HS-5 (cell line): ENCODE measurements at places on chromosomes 5 and 9.

DNA sequence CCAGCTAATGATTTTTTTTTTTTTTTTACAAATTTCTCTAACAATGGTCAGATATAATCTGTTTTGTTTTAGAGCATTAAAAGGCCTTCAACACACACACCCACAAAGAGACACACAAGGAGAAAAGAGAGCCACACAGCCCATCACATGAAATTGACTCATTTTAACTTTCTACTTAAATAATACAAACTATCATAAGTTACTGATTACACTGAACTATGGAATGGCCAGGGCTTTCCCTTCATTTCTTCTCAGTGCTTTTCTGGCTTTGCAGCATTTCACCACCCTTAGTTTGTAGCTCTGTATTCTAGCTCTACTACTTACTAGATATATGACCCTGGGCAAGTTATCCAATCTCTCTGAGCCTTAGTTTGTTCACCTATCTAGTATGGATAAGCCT lies 13.2 kb downstream of the REEP5 start:
- no peak for DNase-seq

- DNase-seq = no peak
These were observed 7.5 kb downstream of the ZNF366 start for GRCh38 chr5:72499730-72500129.

- no peak for DNase-seq
These were observed 1.4 kb downstream of the SLC36A2 start for GRCh38 chr5:151345808-151346478.

- DNase-seq = no peak
These were observed 59.5 kb downstream of the MUSK start for GRCh38 chr9:110728058-110728457.

DNA sequence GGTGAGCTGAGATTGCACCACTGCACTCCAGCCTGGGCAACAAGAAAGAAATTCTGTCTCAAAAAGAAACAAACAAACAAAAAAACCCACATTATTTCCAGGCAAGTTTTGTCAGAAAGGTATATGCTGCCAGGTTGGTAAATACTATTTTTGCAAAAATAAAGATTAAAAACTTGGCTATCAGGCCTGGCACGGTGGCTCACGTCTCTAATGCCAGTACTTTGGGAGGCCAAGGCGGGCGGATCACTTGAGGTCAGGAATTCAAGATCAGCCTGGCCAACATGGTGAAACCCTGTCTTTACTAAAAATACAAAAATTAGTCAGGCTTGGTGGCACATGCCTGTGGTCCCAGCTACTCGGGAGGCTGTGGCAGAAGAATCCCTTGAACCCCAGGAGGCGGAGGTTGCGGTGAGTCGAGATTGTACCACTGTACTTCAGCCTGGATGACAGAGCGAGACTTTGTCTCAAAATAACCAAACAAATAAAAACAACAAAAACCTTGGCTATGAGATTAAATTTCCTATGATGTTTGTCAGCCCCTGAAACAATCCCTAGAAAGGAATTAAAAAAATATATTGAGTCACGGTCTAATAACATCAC lies 22.7 kb downstream of the AGXT2 start:
- no peak for DNase-seq

- no peak for DNase-seq
These were observed 1013.1 kb downstream of the NR2F1-AS1 start for GRCh38 chr5:92567831-92568450.

- DNase-seq = no peak
These were observed 9.2 kb upstream of the PHYKPL start for GRCh38 chr5:178241688-178242231.

DNA sequence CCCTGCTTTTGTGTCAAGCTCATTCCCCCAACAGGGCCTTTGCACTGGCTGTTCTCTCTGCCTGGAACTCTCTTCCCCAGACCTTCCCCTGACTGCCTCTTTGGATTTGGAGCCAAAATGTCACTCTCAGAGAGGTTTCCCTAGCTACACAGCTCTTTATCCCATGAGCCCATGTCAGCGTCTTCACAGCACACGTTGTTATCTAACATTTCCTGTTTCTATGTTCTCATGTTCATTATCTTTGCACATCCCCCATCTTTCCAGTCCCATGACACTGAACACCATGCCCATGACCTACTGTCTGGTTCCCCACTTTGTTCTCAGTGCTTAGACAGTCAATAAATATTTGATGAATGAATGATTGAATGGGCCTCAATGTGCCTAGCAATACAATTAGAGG lies 26.3 kb upstream of the ARSI start:
- DNase-seq = no peak

GRCh38 chr9:74777136-74777879 lies 110.4 kb downstream of the TRPM6 start:
- peak; percentile 34 for DNase-seq

DNA sequence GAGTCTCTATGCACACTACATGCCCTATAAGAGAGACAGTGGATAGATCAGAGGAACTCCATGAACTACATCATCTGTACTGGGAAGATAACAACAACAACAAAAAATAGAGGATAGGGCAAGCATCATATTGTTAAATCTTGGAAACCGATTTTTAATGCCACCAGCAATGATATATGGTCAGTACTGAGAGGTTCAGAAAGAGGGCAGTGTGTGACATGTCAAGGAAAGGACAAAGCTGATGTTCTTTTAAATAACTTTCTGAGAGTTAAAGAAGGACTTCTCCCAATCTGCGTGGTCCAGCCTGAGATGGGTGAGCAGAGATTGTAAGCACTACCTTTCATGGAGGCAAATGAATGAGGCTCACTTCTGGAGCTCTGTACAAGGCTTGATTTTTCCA lies 62.0 kb upstream of the PHF24 start:
- no peak for DNase-seq

DNA sequence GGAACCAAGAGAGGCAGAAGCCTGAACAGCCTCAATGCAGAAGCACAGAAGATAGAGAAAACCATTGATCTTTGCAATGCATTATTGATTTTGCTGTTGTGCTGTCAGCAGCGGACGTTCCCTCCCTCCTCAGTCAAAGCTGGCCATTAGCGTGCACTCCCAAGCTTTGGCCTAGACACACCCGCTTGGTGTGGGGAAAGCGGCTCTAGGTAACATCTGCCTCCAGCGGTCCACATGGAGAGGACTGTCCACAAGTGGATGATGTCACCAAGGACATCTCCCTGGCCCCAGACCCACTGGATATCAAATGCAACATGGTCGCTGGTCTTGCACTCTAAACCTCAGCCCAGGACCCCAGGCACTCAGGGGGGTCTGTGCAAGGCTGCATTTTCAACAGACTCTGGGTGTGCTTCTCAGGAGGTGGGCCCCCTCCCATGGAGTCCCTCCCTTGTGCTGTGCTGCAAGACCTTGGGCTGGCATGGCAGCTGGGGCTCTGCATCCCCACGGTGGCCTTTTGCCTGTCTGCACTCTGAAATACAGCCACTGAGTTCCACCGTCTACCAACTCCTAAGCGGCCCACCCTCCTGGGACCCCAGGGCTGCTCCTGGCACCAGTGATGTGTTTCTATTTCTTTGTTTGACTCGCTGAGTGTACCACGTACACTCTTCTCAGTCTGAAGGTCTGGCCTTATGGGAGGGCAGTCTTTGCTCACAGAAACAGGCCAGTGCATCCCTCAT lies 1.9 kb downstream of the SEMA4D start:
- no peak for DNase-seq

DNA sequence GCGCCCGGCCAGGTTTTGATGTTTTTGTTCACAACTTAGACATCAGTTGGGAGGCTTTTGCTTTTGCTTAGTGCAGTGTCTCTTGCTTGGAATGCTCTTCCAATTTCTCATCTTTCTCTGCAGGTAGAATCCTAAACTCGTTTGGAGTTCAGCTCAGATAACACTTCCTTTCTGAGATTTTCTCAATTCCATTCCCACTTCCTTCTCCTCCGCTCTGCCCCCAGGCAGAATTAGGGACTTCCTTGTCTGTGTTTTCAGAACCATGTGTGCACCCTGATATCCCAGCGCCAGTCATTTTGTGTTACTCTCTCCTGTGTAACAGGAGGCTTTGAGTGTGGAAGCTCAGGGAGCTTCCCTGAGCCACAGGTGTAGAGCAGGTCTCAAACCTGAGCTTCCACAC lies 171.0 kb downstream of the INSYN2B start:
- DNase-seq = no peak

DNA sequence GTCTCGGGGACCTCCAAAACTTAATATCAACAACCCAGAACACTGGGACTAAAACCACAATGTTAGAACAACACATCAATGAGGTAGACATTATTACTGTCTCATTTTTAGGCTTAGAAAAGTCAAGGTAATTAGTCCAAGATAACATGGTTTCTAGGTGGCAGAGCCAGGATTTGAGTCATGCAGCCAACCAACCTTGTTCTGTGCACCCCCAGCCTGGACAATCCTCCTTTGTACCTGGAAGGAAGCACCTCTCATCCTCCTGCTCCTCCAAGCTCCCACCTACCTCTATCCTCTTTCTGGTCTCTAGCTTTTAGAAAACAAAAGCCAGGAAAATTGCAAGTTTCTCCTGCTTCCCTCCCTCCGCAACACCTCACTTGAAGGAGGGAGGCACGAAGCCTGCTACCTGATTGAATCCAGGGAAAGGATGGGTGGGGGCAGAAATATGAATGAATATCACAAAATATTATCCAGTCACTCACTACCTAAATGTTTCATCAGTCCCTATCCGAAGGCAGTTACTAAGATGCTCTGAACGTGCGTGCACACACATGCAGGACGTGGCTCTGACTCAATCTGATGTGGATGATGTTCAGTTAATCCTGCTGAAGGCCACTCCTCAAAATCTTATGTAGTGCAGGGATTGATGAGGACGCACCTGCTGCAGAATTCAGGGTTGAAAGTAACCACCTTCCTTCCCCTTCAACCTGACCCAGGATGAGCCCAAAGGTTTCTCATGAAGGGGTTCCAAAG lies 26.3 kb upstream of the TTC1 start:
- no peak for DNase-seq

GRCh38 chr9:36337865-36338264 lies 62.2 kb downstream of the RNF38 start:
- DNase-seq = no peak

DNA sequence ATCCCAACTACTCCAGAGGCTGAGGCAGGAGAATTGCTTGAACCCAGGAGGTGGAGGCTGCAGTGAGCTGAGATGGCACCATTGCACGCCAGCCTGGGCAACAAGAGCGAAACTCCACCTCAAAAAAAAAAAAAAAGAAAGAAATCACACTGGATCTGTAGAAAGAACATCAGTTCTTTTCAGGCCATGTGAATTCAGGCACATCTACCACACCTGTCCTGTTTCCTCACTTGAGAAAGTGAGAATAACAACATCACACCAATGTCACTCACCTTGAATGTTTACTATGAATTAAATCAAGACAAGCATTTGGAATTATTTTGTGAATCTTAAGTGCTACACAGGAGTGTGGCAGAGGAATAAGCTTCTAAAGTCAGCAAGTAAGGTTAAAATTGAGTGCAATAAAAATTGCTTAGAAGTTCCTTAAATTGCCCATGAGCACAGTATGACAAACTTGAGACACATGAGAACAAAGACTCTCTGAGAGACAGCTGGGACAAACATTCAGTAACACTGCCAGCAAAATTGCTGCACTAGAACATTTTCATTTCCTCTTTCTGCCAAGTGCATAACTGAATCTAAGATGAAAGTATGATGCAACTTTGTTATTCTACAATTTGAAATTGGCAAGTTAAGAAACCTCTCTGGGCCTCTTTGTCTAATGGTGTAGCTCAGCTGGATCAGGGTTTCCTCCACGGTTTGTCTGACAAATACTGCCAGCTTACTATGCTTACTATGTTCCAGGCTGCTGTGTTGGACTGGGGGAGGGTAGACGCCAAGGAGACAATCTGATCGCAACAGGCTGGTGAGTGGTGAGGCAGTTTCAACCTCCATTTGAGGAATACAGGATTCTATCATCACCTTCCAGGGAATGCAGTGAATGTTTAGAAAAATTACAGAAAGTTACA lies 1.9 kb upstream of the RIC1 start:
- DNase-seq = no peak

DNA sequence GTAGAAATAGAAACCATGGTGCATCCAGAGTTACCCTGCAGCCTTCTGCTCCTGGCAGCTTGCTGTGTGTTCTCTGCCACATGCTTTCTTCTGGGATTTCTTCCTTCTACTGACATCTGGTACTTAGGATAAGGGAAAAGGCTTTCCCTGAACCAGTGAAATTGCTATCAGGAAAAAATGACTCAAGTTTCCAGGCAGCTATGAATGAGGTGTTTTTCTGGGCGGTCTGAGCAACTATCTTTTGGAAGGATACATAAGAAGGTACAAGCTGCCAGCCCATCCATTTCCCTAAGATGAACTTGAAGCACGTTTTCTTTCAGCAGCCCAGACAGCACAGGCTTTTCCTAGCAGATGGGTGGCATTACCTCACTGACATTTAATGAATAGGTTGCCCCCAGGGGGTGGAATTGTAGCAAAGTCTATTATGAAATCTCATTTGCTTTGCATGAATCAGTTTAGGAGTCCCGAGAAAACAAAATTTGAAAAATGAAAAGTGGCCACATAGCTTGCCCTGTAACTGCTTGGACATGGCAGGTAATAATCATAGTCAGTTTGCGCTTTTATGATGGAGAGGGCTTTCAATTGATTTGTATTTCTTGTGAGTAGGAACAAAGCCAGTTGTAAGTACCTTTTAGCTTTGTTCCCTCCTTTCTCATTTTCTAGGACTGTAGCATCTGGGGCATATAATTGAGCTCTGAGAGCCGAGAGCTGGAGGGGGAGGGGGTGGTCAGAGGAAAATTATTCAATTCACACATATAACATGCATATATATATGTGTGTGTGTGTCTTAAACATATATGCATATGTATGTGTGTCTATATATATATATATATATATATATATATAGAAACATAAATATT lies 108.5 kb downstream of the C9orf152 start:
- peak; percentile 64 for DNase-seq

- no peak for DNase-seq
These were observed at the start of gene IRX2 for GRCh38 chr5:2751592-2752021. Gene IRX2, minus strand, starts transcription at chr5:2751677. Its CDS starts 264 bp downstream, at chr5:2751413.

DNA sequence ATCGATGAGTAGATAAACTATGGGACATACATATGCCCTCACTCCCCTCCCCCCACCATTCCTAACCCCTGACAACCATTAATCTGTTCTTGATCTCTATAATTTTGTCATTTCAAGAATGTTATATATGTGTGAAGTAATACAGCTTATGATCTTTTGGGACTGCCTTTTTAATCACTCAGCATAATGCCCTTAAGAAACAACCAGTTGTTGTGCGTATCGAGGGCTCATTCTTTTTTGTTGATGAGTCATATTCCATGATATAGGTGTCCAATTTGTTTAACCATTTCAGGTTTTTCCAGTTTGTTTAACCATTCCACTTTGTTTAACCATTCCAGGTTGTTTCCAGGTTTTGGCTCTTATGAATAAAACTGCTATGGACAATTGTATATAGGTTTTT lies 75.6 kb downstream of the ARHGEF28 start:
- DNase-seq = no peak
